Stimulated activated CD8-positive, alpha-beta memory T cell treated with anti-CD3 and anti-CD28 coated beads, Interleukin-7, amount 100 ng/mL, for 1 hour (primary cell): ENCODE measurements at places on chromosomes 2 and 18.

DNA sequence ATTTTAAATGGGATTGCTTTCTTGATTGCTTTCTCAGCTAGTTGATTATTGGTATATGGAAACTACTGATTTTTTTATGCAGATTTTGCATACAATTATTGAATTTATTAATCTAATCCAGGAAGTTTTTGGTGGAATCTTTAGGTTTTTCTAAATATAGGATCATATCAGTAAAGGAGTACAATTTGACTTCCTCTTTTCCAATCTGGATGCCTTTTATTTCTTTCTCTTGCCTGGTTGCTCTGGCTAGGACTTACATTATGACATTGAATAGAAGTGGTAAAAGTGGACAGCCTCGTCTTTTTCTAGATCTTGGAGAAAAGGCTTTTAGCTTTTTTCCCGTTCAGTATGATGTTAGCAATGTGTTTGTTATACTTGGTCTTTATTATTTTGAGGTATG lies 51.3 kb downstream of the OTX1 start:
- DNase-seq, result no peak

DNA sequence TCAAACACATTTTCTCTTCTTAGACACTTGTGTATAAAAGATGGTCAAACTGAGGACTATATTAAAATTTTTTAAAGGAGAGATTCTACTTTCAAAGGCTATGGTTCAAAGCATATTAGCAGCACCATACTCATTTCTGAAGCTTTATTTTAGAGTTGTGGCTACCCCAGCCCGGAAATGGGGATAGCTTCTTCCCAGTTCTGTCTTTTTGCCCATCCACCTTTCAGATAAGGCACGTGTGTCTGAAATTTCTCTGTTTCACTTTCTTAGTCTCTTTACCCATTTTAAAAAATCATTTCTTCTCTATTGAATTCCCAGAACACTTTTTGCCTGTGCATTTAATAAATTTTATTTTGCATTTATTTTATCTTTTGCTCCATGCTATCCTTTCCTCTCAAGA lies 431.5 kb downstream of the RNF144A start:
- DNase-seq, result no peak

DNA sequence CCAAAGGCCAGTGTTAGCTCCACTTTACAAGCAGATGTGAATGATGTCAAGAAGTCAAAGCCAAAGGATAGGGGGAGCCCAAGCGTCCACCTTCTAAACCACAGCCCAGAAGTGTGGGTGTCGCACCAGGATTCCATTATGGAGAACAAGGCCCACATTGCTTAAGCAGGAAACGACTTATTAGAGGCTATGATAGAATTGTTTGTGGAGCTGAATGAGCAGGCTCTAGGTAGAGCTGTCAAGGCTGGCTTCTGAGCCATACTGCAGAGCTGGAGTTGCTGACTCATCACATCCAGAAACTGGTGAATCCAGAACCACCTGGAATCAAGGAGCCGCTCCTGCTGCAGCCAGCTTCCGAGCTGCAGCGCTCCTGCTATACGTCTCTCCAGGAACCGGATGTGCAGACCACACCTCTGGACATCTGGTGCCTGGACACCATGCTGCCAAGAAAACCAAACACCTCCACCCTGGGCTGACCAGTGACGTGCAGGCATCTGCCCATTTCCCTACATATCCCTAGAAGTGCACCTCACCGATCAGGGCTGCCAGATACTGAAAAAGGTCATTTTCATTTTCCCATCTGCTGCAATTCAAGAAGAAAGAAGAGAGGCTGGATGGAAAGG lies 6.2 kb upstream of the TWIST2 start:
- DNase-seq, result no peak

GRCh38 chr2:32977228-32977758 lies 30.5 kb downstream of the LTBP1 start:
- DNase-seq, result no peak

DNA sequence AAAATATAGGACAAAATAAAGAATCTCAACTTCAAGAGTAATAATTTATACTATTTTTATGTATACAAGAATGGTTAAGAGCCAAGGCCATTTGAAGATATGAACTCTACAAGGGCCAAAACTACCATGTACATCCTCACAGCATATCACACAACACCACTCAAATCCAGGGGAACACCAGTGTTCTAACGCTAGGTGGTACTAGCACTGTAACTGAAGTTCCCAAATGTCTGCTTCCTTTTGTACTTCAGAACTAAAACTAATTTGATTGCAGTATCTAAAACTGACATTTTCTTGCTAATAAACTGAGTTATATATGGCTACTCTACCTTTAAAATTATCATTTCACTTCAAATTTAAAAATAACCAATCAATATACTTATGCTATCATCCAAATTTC lies 47.0 kb downstream of the REV1 start:
- no peak for DNase-seq

GRCh38 chr2:105617631-105618350 lies 126.9 kb upstream of the NCK2 start:
- DNase-seq, result no peak

DNA sequence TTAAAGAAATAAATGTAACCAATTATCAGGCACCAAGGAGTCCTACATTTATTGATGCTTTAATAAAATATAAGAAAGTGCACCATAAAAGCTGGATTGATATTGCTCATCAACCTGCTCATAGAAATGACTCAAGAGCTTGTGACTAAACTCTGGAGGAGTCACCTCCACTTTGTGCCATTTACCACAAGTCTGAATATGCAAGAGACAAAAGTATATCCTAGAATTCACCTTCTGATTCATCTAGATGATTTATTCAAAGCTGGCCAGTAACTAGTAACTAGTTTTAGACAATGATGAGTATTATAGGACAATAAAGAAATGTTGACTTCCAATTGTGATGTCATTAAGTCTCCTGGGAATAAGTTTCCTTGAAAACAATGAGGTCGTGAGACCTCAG lies 146.0 kb upstream of the SOX11 start:
- no peak for DNase-seq

DNA sequence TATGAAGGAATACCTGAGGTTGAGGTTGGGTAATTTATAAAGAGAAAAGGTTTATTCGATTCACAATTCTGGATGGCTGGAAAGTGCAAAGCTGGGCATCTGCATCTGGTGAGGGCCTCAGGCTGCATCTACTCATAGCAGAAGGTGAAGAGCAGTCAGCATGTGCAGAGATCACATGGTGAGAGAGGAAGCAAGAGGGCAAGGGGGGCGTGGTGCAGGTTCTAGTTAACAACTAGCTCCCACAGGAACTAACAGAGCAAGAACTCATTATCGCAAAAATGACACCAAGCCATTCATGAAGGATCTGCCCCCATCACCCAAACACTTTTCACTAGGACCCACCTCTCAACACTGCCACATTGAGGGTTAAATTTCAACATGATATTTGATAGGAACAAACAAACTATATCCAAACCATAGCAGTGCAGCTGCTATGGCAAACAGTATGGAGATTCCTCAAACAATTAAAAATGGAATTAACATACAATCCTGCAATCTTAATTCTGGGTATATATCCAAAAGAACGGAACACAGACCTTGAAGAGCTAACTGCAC lies 72.8 kb upstream of the LDLRAD4 start:
- DNase-seq, result no peak
